ENCODE measurements at places on chromosomes 1 and 21. TPM values are rescaled to one million over a fixed set of nuclear protein-coding genes. Genes with fewer than 3 reads are reported as not detected.

KIFAP3 gene
- polyA plus RNA-seq = 314 TPM

OR2T11 gene
- polyA plus RNA-seq = not detected

ST3GAL3 gene
- polyA plus RNA-seq = 7.0 TPM

MCOLN2 gene
- not detected for polyA plus RNA-seq

INSRR gene
- polyA plus RNA-seq = not detected

WNT3A gene
- not detected for polyA plus RNA-seq

TSEN15 gene
- 35.9 TPM for polyA plus RNA-seq
